ENCODE measurements at places on chromosomes 13 and 19. TPM values are rescaled to one million over a fixed set of nuclear protein-coding genes. Genes with fewer than 3 reads are reported as not detected.

DNA sequence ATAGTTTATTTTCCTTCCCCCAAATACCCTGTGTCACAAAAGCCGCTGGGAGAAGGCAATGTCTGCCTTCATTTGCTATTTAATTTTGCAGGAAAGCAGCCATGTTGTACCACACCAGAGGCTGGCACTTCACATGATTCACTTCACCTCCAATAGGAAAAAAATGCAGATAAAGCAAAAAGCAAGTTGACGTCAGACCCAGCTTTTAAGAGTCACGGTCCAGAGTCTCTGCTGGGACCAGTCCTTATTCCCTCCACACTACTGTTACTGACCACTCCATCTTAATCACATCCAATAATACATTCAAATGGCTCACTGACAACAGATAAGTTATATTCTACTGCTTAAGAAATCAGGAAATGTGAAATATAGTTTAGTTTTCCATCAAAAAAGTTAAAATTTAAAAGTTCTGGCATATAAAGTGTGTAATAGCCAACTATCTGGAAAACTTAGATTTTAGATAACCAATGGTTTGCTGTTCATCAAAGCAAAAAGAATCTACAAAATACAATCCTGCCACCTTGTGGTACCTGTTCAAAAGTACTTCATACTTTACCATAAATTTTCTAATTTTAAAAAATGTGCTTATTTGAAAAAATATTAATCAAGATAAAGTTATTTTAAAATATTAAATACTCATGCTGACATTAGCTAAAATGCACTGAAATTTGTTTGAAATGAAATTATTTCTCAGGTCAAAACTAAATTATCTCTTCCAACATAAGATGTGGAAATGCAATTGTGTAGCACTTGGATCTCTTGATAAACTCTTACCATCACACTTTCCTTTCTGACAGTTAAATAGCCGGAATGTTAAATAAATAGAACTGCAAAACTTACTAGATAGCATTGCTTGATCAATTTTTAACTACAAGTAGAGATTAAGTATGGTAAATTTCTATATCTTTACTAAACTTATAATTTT lies 97.3 kb downstream of the SERP2 start:
- peak; percentile 26 for DNase-seq

DNA sequence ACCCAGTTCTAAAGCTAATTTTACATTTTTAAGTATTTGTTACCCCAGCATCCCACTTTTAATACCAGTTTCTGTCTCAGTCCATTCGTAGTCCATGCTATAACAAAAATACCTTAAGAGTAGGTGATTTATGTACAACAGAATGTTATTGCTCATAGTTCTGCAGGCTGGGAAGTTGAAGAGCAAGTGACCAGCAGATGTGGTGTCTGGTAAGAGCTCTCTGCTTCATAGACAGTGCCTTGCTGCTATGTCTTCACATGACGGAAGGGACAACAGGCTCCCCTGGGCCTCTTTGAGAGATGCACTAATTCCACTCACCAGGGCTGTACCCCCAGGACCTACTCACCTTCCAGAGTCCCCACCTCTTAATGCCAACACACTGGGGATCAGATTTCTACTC lies 96.6 kb downstream of the COL4A2 start:
- no peak for DNase-seq

GRCh38 chr13:104632736-104633135 lies 1566.5 kb upstream of the SLC10A2 start:
- peak; percentile 16 for DNase-seq

DNA sequence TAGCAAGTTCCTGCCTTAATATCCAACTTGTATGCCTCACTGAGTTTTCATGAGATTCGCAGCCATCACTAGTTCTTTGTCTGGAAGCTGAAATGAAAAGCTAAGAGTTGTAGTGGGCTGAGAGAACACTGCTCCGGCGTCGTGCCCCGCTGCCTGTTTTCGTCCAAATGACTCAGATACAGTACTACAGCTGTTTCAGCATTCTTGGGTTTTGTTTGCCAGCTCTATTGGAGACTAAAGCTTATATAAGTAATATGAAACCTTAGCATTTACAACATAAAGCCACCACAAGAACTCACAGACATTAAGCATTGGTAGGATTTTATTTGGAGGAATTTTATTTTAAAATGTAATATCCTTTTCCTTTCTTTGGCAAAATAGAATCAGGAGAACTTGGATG lies 299.7 kb downstream of the DLEU7 start:
- DNase-seq: no peak

- DNase-seq: no peak
These were observed 2.1 kb downstream of the SOX21 start for GRCh38 chr13:94710065-94710781.

- DNase-seq: no peak
These were observed 3.6 kb downstream of the PSMC4 start for GRCh38 chr19:39974377-39975155.

DNA sequence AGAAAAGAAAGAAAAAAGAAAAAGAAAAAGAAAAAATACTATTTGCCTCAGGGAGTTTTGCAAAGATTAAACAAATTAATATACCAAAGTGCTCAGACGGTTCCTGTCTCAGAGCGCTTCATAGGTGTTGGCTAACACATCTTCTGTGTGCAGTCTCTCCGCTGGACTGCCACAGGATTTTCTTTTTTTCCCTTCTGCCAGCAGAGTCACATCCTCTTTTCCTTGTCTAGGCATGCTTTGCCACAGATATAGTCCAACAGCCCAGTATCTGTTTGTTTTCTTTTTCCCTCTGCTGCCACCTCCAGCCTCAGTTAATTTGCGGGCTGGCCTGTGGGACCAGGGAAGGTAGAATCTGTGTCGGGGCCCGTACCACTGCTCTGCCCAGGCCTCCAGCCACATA lies 3.4 kb upstream of the URAD start:
- no peak for DNase-seq

GRCh38 chr13:24066405-24067295 lies 93.9 kb upstream of the SPATA13 start:
- no peak for DNase-seq

DNA sequence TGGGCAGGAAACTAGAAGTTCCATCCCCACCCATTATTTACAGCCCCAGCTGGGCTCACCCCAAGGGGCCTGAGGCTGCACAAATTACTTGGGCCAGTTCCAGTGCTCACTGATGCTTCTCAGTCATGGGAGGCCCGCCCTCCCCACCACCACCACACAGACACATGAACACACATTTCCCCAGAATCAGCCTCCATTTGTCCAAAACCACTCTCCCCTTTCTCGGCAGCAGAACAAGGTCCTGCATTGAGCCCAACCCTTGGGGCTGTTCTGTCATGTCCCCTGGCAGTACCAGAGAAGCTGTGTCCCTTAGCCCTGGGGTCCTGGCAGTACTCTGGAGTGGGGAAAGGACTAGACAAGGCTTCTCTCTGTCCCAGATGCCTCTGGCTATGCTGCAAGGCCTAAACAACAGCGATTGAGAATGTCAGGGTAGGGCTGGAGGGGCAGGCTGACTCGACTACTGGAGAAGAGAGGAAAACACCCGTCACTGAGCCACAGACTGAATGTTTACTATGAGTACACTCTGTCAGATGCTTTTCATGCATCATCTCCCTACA lies 21.8 kb downstream of the SAMD4B start:
- no peak for DNase-seq

DNA sequence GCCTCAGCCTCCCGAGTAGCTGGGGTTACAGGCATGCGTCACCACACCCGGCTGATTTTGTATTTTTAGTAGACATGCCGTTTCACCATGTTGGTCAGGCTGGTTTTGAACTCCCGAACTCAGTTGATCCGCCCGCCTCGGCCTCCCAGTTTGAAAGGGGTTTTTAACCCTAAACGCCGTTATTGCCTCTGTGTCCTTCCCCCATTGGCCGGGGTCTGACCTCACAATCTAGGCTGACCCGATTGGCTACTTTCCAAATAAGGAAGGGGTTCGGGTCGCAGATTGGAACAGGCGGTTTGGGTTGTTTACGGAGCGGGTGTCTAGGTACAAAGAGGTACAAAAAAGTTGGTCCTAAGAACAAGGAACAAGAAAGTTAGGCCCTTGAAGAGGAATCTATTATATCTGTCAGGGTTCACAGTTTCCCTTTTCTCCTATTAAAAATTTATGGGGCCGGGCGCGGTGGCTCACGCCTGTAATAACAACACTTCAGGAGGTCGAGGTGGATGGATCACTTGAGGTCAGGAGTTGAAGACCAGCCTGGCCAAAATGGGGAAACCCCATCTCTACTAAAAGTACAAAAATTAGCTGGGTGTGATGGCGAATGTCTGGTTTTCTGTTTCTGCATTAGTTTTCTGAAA lies 1.0 kb downstream of the ZNF253 start:
- DNase-seq: peak; percentile 29

Gene LEUTX
- polyA plus RNA-seq: not detected

DNA sequence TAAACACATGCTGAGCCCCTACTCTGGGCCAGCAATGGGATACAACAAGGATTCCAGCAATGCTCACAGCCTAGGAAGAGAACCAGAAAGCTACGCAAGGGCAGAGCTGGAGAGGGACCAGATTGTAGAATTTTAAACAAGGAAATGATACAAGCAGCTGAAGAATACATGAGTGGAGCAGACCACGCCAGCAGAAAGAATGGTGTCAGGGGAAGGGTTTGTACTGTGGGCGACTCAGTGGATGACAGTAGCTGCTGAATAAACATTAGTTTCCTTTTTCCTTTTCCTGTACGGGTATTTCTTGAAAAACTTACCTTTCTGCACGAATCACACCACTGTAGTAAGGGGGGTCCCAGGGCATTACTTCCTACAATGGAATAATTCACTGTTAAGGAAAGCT lies 30.7 kb downstream of the MIPEP start:
- no peak for DNase-seq

Gene IGFLR1
- polyA plus RNA-seq: 4.0 TPM

GRCh38 chr13:26589754-26590153 lies 32.3 kb downstream of the WASF3 start:
- no peak for DNase-seq

DNA sequence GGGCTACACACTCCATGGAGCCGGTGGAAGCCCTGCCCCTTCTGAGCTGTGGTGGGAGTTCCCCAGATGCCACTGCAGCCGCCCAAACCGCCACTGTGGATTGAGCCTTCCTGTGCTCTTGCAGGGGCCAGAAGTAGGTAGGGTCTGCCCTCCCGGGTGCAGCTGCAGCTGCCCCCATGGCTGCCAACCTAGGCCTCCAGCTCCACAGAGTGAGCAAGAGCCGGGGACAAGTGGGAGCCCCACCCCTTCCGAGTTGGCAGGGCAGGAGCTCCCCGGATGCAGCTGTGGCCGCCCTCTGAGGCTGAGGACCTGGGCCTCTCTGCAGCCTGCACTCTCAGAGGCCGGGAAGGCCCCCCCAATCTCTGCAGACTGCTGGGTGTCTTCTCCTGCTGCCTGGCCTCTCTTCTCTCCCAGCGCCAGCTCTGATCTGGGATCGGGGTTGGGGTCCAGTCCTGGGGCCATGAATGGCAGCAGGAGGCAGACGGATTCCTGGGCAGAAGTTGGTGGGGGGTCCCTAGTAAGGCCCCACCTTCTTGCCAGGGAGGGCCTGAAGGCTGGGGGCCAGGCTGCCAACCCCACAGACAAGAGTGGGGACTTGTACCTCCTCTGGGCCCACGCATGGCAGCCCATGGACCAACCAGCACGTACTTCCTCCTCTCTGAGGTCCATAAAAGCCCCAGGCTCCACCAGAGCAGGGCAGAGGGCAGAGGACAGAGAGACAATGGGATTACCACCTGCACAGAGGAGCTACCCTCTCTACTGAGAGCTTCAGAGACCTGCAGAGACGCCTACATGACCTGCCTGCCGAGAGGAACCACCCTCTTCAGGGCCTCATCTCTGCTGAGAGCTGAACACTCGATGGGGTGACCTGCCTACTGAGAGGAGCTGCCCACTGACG lies 28.9 kb downstream of the AP2S1 start:
- no peak for DNase-seq

DNA sequence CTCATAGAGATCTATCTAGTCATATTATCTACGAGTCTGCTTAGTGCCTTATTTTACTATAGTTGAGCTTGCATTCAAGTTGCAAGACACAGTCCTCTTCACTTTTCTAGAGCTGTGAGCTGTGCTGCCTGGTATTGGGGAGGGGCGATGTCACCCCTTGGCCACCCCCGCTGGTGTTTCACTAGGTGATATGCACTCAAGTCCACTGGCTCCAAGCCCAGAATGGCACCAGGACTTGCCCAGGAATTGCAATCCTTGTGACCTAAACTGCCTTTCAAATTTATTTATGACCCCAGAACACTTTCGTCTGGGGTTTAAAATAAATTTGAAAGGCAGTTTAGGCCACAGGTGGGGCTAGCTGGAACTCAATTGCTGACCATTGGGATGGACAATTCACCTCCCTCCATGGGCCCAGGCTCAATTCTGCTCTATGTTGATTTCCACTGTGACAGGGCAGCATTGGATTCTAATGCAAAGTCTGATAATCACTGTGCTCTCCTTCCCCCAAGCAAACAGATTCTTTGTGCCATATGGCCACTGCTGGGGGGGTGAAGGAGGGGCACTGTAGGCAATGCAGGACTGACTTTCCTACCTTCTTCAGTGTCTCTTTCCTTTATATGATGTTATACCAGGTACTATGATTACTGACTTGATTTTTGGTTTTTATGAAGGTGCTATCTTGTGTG lies 1244.2 kb upstream of the MIR17HG start:
- no peak for DNase-seq

DNA sequence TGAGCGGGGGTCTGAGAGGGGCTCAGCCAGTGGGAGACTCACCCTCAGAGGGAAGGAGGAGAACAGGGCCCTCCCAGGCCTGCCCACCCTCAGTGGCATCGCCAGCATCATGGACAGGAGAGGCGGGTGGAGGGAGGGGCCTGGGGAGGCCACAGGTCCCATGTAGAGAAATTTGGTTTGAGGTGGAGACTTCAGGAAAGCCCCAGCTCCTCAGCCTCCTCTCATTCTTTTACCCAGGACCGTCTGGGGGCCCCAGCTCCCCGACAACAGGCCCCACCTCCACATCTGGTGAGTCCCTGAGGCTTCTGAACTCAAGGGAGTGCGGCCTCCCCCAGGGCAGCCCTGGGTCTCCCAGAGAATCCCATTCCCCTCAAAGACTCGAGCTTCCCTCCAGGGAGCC lies 3.1 kb downstream of the LILRB1 start:
- DNase-seq: no peak

Gene TNFSF13B
- polyA plus RNA-seq: 2.1 TPM

DNA sequence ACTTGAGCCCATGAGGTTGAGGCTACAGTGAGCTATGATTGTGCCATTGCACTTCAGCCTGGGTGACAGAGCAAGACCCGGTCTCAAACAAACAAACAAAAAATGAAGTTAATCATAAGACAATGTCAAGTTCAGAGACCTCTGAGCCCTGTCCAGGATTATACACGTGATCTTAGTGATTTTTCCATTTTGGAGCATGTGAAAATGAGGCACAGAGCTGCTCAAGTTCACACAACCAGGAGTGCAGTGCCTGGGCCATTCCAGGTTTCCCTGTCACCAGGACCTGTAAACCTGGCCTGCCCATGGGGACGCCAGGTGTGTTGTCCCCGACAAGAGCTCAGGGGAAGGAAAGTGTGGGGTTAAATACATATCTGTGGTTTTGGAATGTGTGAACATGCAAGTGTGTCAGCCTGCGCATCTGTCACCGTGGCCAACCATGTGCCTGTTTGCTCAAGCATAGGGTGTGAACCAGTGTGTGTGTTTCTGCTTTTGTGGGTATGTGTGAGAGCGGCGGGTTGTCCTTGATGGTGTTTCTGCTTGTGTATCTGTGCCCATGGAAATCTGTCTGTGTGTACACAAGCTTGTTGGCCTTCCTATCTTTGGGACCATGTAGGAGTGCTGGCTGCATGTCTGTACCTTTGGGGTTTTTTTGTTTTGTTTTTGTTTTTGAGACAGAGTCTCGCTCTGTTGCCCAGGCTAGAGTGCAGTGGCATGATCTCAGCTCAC lies 1.5 kb upstream of the FXYD1 start:
- DNase-seq: no peak
